IMR-90 (cell line): ENCODE measurements at places on chromosomes 3 and 15. TPM values are rescaled to one million over a fixed set of nuclear protein-coding genes. Genes with fewer than 3 reads are reported as not detected.

IL20RB gene
- 0.56 and 0.72 TPM in 2 replicates for total RNA-seq

CFAP44 gene
- total RNA-seq, result 0.90 and 1.9 TPM in 2 replicates

DNA sequence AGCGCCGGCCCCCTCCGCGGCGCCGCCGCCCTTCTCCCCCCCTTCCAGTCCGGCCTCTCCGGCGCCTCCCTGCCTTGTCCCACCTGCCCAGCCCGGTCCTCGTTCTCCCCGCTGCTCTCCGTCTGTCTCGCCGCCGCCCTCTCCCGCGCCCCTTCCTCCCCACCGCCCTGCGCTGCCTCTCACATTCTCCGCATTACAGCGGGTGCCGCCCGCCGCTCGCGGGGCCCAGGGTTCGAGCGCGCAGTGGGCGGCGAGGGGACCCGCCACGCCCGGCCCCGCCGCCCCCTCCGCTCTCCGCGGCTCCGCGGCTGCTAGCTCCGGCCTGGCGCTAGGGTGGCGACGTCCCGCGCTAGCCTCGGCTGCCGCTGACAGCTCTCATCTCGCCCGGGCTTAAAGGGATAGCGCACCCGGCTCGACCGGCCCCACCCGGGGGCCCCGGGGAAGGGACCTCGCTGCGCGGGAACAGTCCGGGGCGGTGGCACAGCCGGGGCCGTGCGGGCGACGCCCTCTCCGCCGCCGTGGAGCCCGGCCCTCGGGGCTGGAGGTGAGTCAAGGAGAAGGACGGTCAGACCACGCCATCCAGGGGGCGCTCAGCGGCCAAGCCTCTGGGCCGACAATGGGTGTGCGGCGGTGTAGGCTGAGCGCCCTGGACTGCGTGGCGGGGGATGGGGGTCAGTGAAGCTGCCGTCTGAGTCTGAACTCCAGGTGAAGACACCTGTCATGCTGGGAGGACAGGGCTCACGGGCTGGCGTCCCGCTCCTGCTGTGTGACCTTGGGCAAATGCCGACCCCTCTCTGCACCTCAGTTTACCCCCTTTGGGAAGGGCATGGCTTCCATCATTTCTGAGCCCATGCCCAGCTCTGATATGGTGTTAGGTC, 187.4 kb upstream of the LINGO1 start:
- H3K36me3 ChIP-seq, result no peaks in the 10 kb centered on the region
- no peak overlapping the region for H3K4me3 ChIP-seq
- no peak for DNase-seq
- no peaks in the 10 kb centered on the region for H3K4me1 ChIP-seq
- H3K27ac ChIP-seq, result no peak overlapping the region

NR1I2 gene
- not detected in 2 replicates for total RNA-seq

- peak overlapping the region; percentile 81 for H3K27ac ChIP-seq
- no peak for DNase-seq
- no peaks in the 10 kb centered on the region for H3K27me3 ChIP-seq
- H3K4me3 ChIP-seq, result peak overlapping the region; percentile 63
Observed at GRCh38 chr3:129607391-129608068, 1.1 kb upstream of the PLXND1 start.

TARS3 gene
- total RNA-seq, result 9.3 and 10.0 TPM in 2 replicates

- H3K27ac ChIP-seq, result no peak overlapping the region
- peaks cover 26% of the 10 kb centered on the region for H3K27me3 ChIP-seq
- H3K4me1 ChIP-seq, result no peaks in the 10 kb centered on the region; the same call in 1 of the 2 replicates
- no peak overlapping the region for H3K4me3 ChIP-seq
Observed at GRCh38 chr15:31294067-31294466, 32.6 kb upstream of the KLF13 start.

XPC gene
- total RNA-seq, result 40.5 and 48.8 TPM in 2 replicates

DNA sequence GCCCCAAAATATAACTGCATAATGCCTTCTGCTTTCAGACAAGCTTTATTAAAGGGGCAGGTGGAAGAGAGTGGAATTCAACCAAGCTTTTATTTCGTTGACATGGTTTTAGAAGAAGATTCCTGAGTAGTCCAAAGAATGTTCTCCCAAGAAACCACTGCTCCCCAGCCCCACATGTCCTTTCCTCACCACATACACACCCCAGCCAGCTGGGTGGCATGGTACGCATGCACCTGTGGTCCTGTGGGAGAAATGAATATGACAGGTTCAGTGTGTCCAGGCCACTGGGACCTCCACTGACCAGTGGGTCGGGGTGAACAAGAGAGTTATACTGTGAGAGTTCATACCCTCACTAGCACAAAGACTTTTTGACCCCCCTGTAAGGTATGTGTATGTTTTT, 30.2 kb downstream of the ARID3B start:
- H3K4me3 ChIP-seq, result no peak overlapping the region
- DNase-seq, result no peak
- no peaks in the 10 kb centered on the region for H3K27me3 ChIP-seq
- H3K27ac ChIP-seq, result no peak overlapping the region
- peaks cover 15% of the 10 kb centered on the region for H3K36me3 ChIP-seq

GRCh38 chr3:113152849-113153248, 58.5 kb upstream of the BOC start:
- no peak overlapping the region for H3K27ac ChIP-seq
- H3K4me3 ChIP-seq, result no peak overlapping the region
- no peaks in the 10 kb centered on the region for H3K36me3 ChIP-seq
- peaks cover 4% of the 10 kb centered on the region; the same call in 1 of the 2 replicates for H3K27me3 ChIP-seq

- H3K4me3 ChIP-seq, result no peak overlapping the region
- peaks cover 9% of the 10 kb centered on the region; the same call in 1 of the 2 replicates for H3K36me3 ChIP-seq
- H3K27ac ChIP-seq, result no peak overlapping the region
Observed at GRCh38 chr3:66370179-66370578, 130.6 kb downstream of the LRIG1 start.

- H3K27me3 ChIP-seq, result no peaks in the 10 kb centered on the region
- H3K27ac ChIP-seq, result no peak overlapping the region
- no peaks in the 10 kb centered on the region for H3K4me1 ChIP-seq
- H3K36me3 ChIP-seq, result peaks cover 6% of the 10 kb centered on the region
- DNase-seq, result no peak
- no peak overlapping the region for H3K4me3 ChIP-seq
Observed at GRCh38 chr15:55942332-55942731, 51.1 kb downstream of the NEDD4 start.

GRCh38 chr15:83616840-83617239, 37.1 kb upstream of the ADAMTSL3 start:
- H3K4me3 ChIP-seq, result no peak overlapping the region
- no peaks in the 10 kb centered on the region for H3K4me1 ChIP-seq
- no peak overlapping the region for H3K27ac ChIP-seq
- DNase-seq, result no peak

SLTM gene
- total RNA-seq, result 36.0 and 66.7 TPM in 2 replicates

SCAMP5 gene
- 0.36 and 0.56 TPM in 2 replicates for total RNA-seq

ACOX2 gene
- total RNA-seq, result 15.6 and 17.8 TPM in 2 replicates

- H3K4me1 ChIP-seq, result no peaks in the 10 kb centered on the region
- no peak for DNase-seq
- H3K27ac ChIP-seq, result no peak overlapping the region
- H3K36me3 ChIP-seq, result no peaks in the 10 kb centered on the region
- H3K4me3 ChIP-seq, result no peak overlapping the region
- no peaks in the 10 kb centered on the region for H3K27me3 ChIP-seq
Observed at GRCh38 chr3:104987859-104988258, 378.9 kb upstream of the ALCAM start.

- no peak overlapping the region for H3K4me3 ChIP-seq
- peak; percentile 67 for DNase-seq
- H3K27ac ChIP-seq, result no peak overlapping the region
- peaks cover 14% of the 10 kb centered on the region for H3K4me1 ChIP-seq
- H3K27me3 ChIP-seq, result no peaks in the 10 kb centered on the region
Observed at GRCh38 chr3:48507256-48508061, 3.5 kb upstream of the SHISA5 start.

STAC gene
- total RNA-seq, result 0.28 and 0.36 TPM in 2 replicates

ANKRD34C gene
- not detected in 2 replicates for total RNA-seq

- H3K27ac ChIP-seq, result no peak overlapping the region
- DNase-seq, result no peak
- no peaks in the 10 kb centered on the region; the same call in 1 of the 2 replicates for H3K4me1 ChIP-seq
Observed at GRCh38 chr3:33111581-33111980, 2.2 kb upstream of the CRTAP start.

- H3K4me1 ChIP-seq, result peaks cover 3% of the 10 kb centered on the region
- H3K27ac ChIP-seq, result no peak overlapping the region
- no peak for DNase-seq
- H3K36me3 ChIP-seq, result no peaks in the 10 kb centered on the region
Observed at GRCh38 chr3:31541089-31541488, 8.4 kb downstream of the STT3B start.

CEMIP gene
- total RNA-seq, result 51.9 and 63.8 TPM in 2 replicates

DNA sequence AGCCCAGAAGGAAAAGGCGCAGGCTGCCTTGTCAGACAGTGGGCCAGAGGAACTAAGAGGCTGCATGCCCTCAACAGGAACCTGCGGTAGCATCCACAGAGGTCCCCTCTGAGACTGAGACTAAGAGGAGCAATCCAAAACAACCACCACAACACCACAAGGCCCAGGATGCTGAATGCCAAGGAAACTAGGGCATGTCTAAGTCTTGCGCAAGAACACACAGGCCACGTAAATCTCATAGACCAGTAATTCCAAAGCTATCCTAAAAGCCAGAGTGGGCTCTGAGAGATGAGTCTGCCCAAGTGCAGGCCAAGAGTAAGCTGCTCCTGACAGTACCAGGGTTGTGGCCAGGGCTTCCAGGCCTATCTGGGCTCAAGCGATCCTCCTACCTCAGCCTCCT, 12.9 kb downstream of the MON1A start:
- no peaks in the 10 kb centered on the region for H3K4me1 ChIP-seq
- no peak overlapping the region for H3K27ac ChIP-seq
- H3K36me3 ChIP-seq, result 0 out of 2 replicates have a peak, but pooled peaks cover 5% of the 10 kb centered on the region
- no peak overlapping the region for H3K4me3 ChIP-seq

MORC1 gene
- not detected in 2 replicates for total RNA-seq

GPR62 gene
- total RNA-seq, result under 0.01 TPM in 1 of 2 replicates, not detected in the other

GRCh38 chr3:14616606-14617507, 34.7 kb upstream of the CCDC174 start:
- H3K36me3 ChIP-seq, result no peaks in the 10 kb centered on the region
- peaks cover 11% of the 10 kb centered on the region for H3K27me3 ChIP-seq
- no peak overlapping the region for H3K27ac ChIP-seq
- DNase-seq, result no peak

GRCh38 chr3:168457954-168458539, 362.3 kb upstream of the GOLIM4 start:
- H3K4me1 ChIP-seq, result no peaks in the 10 kb centered on the region
- no peak overlapping the region for H3K4me3 ChIP-seq
- no peak for DNase-seq
- H3K27me3 ChIP-seq, result no peaks in the 10 kb centered on the region

GRCh38 chr15:76035593-76035992, 23.4 kb upstream of the NRG4 start:
- no peaks in the 10 kb centered on the region for H3K36me3 ChIP-seq
- H3K4me1 ChIP-seq, result no peaks in the 10 kb centered on the region
- H3K27ac ChIP-seq, result no peak overlapping the region
- DNase-seq, result no peak

DNA sequence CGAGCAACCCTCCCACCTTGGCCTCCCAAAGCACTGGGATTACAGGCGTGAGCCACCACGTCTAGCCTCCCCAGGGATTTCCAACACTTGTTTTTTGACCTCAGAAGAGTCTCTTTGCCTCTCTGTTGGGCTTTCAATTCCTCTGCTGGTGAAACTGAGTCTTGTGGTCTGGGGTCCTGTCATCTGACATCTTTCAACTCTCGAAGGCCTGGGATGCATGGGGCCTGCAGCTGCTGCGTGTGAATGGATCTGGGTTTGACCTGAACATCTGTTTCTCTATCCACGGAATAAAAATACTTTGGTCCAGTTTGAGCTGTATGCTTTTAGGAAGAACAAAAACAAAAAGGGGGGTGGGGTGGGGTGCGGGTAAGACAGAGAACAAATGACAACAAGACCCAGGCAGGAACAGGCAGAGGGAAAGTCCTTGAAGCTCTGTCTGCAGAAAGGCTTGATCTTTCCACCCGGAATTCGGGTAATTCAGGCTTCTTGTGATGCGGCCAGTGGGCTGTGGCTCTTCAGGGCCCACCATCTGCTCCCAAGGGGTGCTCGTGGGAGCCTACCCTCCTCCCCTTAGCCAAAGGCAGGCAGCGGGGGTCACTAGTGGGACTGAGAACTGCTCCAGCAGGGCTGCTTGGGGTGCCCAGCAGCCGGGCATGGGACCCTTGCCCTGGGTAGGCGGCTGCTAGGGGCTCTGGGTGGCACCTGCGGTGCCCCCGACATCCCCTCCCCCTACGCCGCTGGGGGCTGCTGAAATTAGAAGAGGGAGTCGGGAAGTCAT, 71.5 kb downstream of the SLC12A8 start:
- peaks cover 34% of the 10 kb centered on the region for H3K4me1 ChIP-seq
- DNase-seq, result no peak
- no peak overlapping the region for H3K4me3 ChIP-seq
- no peaks in the 10 kb centered on the region for H3K36me3 ChIP-seq
- no peak overlapping the region for H3K27ac ChIP-seq

- H3K36me3 ChIP-seq, result peaks cover 7% of the 10 kb centered on the region; the same call in 1 of the 2 replicates
- no peak overlapping the region for H3K4me3 ChIP-seq
- no peak for DNase-seq
- peaks cover 4% of the 10 kb centered on the region; the same call in 1 of the 2 replicates for H3K4me1 ChIP-seq
- H3K27me3 ChIP-seq, result no peaks in the 10 kb centered on the region
Observed at GRCh38 chr3:188309437-188310269, 155.7 kb downstream of the LPP start.

DNA sequence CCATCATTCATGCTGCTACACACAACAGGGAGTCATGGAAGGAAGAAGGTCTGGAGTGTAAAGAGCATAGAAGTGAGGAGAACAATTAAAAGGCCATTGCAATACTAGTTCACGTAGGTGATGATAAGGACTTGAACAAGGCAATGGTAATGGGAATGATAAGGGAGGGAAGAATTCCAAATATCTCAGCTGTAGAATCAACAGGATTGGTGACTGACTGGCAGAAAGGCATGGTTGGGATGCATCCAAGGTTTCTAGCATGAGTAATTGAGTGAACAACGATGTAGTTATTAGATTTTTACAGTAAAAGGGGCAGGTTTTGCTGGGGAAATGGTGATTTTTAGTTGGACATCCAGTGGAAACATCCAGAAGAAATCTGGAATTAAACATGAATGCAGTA, 2.4 kb upstream of the SEC62 start:
- peak; percentile 56 for DNase-seq
- H3K27me3 ChIP-seq, result peaks cover 14% of the 10 kb centered on the region
- H3K4me1 ChIP-seq, result peaks cover 2% of the 10 kb centered on the region; the same call in 1 of the 2 replicates
- no peak overlapping the region for H3K4me3 ChIP-seq
- no peaks in the 10 kb centered on the region for H3K36me3 ChIP-seq
- no peak overlapping the region for H3K27ac ChIP-seq

DNA sequence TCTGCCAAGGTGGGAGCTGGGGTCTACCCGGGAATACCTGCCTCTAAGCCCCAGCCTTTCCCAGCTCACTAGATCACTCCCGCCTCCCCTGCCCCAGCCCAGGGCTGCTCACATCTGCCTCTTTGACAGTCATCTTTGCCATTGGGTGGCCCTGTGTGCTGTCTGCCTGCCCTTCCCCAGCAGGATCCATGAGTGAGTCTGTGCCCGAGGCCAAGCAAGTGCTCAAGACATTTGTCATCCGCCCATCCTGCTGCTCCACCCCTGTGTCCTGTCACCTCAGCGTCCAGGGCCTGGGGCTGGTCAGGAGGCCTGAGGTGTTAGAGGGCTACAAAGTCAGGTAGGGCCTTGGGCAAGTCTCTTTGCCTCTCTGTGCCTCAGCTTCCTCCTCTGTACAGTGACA, 89.4 kb downstream of the LSM3 start:
- peaks cover 2% of the 10 kb centered on the region; the same call in 1 of the 2 replicates for H3K27me3 ChIP-seq
- DNase-seq, result no peak
- H3K4me3 ChIP-seq, result no peak overlapping the region
- no peak overlapping the region for H3K27ac ChIP-seq
- H3K36me3 ChIP-seq, result no peaks in the 10 kb centered on the region

TIPARP gene
- total RNA-seq, result 70.8 and 76.4 TPM in 2 replicates
